ENCODE measurements at places on chromosomes 3 and 15.
A peak's percentile ranks its signal among the peaks of the same experiment; 100 is the strongest.

DNA sequence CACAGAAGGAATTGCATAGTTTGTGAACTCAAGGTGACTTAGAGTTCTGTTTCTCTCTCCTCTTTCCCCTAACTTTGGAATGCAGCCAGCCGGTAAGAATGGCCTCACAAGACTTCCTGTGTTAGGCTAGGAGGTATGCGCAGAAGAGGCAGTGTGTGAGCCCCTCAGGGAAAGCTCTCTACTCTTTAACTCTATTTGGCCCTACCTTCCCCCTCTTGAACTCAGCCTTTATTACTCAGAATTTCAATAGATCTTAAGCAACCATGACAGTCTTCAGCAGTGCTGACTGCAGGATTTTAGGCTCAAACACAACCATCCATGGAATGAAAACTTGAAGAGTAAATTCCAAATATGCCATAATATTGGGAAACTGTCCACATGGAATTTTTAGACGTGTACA is 209.5 kb downstream of the DTWD1 start:
- peak; percentile 19 for DNase-seq

DNA sequence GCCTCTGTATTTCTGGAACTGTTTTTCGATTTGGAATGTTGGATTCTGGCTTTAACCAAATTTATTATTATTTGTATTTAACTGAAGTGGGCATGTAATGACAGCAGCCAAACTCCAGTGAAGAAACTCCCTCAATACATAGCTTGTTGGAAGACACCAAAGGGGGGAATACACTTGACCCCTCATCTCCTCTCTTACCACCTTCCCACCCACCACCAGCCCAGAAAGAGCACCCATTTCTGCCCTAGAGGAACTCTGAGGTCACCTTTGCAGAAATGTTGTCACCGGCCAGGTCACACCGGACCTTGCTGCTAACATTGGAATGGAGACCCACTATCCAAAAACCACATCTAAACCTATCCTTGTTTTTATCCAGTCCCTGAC is 58.6 kb upstream of the CA12 start:
- no peak for DNase-seq

DNA sequence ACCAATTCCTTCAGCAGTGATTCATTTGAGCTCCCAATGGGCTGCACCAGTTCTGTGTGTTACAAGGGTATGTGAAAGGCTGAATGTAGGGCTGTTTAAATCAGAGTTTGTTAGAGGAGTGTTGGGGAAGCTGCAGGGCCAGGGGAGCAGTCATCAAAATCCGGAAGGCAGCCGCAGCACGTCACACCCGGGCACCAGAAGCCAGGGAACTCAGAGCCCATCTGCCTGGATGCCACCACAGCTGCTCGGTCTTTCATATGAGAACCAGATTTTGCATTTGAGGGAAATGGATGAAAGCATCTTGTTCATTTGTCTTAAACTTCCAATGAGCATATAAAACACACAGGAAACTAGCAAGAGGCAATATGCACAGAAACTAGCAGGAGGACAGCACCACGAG is 24.2 kb upstream of the NEO1 start:
- no peak for DNase-seq

DNA sequence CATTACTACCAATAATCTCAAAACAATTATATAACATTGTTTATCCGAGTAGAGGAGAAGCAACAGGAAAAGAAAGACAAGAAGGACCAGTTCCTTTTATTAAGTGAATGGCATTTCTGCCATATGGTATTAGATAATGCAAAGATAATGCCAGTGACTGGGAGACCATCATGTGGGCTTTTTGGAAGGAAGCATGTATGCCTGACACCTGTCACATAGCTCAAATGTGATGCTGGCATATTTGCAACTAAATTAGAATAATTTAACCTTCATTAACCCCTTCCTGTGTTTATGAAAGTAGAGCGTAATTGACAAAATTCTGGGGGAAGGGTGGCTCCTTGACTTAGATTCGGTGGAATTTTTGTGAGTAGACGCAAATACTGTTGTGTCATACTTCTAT is 733.0 kb downstream of the TUSC7 start:
- DNase-seq, result no peak

GRCh38 chr3:41716471-41716870 is 245.4 kb downstream of the ULK4 start:
- DNase-seq, result peak; percentile 17

- DNase-seq, result no peak
These were observed 124.3 kb downstream of the SNRK start for GRCh38 chr3:43410592-43410991.

GRCh38 chr3:45179163-45179562 is 33.0 kb upstream of the CDCP1 start:
- no peak for DNase-seq

GRCh38 chr3:79211586-79212359 is 556.0 kb downstream of the ROBO1 start:
- DNase-seq, result no peak

DNA sequence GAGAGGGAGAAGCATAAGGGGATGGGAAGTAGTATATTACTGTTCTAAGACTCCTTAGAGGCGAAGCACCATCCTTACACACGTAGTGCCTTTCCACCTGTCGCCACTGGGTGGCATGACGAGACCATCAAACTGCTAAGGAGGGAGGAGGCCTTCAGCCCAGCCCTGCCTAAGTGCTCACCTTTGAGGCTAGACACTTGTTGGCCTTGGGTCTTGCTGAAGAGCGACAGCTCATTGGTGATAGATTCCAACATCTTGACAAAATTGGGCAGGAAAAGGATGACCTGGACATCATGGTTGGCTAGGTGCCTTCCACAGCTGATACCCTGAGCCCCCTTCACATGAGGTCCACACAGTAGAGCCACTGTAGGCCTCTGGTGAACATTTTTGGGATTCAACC is 19.6 kb downstream of the CLK3 start:
- DNase-seq, result peak; percentile 67

- DNase-seq, result no peak
These were observed 69.1 kb downstream of the CDAN1 start for GRCh38 chr15:42667855-42668254.

DNA sequence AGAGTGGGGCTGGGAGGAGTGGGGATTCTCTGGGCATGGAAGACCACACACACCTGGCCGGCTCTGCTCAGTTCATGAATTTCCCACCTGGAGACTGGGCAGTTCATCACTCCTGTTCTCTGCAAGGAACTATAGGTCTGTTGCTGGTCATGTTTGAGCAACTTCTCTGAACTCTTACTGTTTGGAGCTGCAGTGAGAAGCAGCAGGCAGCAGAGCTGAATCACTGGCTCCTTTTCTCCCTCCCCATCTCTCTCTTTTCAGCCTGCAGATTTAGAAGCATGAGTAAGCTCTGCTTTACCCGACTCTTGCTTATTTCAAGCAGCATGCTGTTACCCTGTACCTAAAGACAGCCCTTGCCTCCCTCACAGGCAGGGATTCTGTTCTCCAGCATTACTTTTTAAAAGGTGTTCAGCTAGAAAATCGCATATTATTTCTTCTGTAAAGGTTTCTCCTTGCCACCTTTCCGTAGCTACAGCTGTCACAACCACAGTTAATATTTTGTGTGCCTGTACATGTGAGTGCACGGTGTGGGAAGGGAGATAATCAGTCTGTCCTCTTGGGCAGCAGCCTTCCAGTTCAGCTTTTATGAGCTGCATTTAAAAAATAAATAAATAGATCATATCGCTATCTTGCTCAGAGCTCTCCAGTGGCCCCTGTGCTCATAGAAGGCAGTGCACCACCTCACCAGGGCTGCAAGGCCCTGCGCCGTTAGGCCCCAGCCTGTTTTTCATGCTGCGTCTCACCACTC is 131.6 kb downstream of the CHCHD6 start:
- DNase-seq, result peak; percentile 42

GRCh38 chr3:125250973-125251372 is 38.4 kb upstream of the SLC12A8 start:
- no peak for DNase-seq

DNA sequence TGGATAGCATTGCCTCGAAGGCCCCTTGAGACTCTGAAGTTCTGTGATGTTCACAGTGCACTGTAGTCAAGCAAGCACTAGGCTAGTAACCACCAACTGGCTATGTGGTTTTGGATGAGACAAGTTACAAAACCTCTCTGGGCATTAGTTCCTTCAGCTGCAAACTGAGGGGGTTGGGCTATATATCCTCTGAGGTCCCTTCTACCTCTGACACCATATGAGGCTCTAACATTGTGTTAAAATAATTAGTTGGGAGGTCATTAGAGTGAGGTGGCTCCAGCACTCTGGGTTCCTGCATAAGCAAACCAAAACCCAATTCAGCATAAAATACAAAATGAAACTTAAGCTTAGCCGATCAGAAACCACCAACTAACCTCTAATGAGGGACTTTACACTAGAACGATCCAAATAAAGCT is 209.5 kb upstream of the LRRN1 start:
- no peak for DNase-seq

Data from EL (cell line).